Stimulated activated CD8-positive, alpha-beta memory T cell treated with anti-CD3 and anti-CD28 coated beads, Interleukin-4, amount 100 ng/mL, for 24 hours (primary cell): ENCODE measurements at places on chromosomes 3 and 15.

DNA sequence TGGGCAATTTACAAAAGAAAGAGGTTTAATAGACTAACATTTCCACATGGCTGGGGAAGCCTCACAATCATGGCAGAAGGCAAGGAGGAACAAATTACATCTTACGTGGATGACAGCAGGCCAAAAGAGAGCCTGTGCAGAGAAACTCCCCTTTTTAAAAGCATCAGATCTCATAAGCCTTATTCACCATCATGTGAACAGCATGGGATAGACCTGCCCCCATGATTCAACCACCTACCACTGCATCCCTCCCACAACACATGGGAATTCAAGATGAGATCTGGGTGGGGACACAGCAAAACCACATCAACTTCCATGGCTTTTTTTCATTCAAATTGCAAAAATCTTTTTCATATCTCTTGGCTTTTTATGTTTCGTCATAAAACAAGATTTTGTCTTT is 67.6 kb upstream of the GADL1 start:
- no peak for DNase-seq

DNA sequence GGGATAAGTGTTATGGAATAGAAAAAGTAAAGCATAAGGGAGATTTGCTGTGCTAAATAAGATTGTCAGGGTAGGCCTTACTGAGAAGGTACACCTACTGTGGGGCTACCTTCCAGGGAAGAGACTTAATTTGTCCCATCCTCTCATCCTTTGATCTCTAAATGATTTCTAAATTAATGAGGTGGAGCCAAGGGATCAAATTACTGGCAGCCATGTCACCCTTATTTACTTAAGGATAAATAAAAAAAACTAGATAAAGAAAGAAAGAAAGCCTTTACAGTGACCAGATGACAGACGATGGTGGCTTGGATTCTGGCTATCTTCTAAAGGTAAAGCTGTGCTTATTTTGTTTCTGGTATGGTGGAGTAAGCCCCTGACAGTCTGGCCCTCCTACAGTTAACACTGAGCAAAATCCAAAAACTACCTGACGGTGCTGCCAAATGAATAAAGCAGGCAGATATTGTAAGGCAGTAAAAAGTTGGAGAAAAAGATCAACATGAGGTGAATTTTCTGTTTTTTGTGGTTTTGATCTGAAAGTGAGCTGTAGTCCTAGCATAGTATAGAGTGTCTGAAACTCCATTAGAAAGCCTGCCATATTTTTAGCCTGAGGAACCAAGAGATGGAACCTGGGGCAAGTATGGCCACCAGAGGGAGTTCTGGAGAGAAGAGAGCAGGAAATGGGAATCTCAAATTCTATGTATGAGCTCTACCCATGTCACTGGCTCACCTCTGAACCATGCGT is 285.1 kb upstream of the MANF start:
- DNase-seq = no peak

GRCh38 chr3:142218703-142219102 is 6.7 kb downstream of the GK5 start:
- DNase-seq = no peak

DNA sequence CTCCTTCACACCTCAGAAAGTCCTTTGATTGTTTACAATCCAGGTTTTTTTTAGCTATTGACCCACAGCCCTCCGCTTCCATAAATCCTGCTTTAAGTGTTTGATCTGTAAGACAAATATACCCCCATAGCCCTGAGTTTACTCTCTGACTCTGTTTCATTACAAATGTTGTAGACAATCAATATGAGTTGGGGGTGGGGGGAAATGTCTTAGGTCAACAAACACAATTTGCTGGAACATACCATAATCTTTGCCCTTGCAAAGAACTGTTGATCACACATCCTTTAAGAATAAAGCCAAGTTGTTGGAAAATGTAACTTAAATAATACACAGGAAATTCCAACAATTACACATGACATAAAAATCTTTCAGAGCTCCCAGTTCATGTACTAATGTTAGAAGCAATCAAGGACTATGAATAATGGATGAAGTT is 301.8 kb upstream of the SEMA6D start:
- no peak for DNase-seq

DNA sequence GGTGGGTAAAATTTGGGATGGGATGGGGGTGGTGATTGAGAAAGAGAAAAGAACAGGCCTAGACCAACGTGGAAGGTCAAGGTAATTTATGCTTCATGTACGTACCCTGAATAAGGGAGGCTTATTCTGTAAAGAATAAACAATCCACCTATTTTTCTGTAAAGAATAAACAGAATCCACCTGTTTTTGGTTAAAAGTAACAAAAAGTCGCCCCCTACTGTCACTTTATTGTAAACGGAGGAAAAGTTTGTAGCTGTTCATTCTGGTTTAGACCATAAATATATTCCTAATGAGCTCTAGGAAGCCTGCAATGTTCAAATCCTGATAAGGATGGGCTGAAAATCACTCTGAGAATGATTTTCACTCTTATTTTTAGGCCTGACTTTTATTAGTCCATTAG is 23.5 kb upstream of the SQOR start:
- no peak for DNase-seq

DNA sequence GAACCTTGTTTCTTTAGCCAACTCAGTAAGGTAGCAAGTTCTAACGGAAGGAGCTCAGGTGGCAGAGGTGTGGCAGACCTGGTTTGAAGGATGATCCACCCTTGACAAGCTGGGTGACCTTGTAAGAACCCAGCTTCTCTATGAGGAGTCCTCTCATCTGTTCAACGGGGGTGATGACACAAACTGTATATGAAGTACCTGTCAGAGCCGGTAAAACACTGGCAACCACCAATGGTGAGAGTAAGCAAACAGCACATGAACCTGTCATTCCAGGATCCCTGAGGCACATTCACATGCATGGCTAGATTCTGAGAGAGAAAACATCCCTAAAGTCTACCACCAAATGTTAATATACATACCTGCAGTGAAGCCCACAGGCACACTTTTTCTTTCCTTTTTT is 2.4 kb downstream of the SCAP start:
- no peak for DNase-seq

DNA sequence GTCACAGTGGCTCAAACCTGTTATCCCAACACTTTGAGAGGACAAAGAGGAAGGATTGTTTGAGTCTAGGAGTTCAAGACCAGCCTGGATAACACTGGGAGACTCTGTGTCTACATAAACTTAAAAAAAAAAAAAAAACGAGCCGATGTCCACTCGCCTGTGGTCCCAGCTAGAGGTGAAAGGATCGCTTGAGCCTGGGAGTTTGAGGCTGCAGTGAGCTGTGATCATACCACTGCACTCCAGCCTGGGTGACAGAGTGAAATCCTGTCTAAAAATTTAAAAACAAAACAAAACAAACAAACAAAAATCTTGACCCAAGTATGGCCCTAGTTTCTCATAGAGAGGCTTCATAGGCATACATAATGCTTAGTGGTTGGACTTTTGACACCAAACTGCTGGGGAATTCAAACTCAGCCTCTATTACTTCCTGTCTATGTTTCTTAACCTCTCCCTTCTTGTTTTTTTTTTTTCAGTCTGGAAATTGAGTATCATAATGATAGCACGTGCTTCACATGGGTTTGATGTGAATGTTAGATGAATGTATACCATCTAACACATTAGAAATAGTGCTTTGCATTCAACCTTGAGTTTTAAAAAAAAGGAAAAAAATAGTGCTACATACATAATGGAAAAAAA is 46.4 kb upstream of the CAPN7 start:
- DNase-seq = no peak

DNA sequence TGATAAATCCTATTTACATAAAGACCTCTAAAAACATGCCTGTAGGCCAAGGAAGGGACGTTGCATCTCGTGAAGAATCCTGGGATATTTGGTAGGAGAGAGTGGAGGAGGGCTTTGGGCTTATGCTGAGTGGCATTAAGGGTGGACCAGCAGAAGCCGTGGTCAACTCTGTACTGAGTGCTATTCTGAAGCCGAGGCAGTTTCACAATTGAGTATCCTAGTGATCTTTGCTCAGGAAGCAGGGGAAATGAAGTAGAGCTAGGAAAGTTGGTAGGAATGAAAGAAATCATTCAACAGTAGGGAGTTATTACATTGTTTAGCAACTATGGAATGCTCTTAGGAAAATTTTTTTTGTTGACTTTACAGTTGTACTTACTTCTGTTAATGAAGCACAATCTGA is 24.2 kb downstream of the MCTP2 start:
- DNase-seq = no peak

- no peak for DNase-seq
Measured at GRCh38 chr3:30370681-30371271, 235.6 kb upstream of the TGFBR2 start.

DNA sequence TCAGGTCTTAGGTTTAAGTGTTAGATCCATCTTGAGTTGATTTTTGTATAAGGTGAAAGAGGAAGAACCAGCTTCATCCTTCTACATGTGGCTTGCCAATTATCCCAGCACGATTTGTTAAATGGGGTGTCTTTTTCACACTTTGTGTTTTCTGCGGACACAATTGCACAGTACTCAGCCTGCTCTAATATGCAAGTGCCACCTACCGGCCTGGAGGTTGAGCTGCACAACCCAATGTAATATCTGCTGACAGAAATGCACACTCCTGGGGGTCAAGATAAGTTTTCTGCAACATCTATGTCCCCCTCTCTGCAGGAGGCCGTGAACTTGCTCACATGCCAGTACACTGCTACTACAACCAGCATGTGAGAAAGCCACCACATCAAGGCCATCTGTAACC is 791.9 kb upstream of the ROBO1 start:
- DNase-seq = no peak

GRCh38 chr3:176699288-176699687 is 498.0 kb downstream of the TBL1XR1 start:
- no peak for DNase-seq
